ENCODE measurements at places on chromosomes 6 and 20.

DNA sequence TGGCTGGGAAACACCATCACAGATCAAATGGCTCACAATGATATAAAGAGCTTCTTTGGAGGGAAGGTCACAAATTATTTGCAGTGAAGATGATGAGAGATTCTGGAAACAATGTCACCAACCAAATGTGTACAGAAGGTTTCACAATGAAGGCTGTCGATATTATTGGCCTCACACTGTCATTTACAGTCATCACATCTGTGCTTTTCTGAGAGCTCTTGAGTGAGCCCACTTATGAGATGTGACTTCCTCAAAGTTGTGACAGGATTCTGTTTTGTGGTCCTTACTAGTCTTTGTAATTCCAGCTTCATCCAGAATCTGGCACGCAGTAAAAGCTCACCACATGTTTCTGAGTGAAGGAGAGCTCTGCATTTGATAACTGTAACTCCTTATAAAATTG, 133.6 kb downstream of the LMBRD1 start:
- no peak for DNase-seq

- no peak for DNase-seq
These were observed 5.9 kb downstream of the NUDT3 start for GRCh38 chr6:34386316-34387137.

- DNase-seq: no peak
These were observed 62.6 kb downstream of the SRC start for GRCh38 chr20:37408302-37409193.

- no peak for DNase-seq
These were observed 65.5 kb upstream of the SPACA1 start for GRCh38 chr6:87982134-87982533.

DNA sequence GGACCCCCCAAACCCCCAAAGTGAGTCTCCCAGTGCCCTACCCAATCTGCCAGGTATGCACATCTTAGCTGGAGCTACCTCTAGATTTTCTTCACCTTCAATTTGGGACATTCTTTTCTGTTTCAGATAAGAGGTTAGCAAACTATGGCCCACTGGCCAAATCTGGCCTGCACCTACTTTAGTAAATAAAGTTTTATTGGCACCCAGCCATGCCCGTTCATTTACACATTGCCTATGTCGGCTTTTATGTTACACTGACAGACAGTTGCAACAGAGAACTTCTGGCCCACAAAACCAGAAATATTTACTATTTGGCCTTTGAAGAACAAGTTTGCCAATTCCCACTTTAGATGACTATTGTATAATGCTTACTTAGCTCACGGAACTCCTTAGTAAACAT, 55.9 kb upstream of the STX16 start:
- no peak for DNase-seq

DNA sequence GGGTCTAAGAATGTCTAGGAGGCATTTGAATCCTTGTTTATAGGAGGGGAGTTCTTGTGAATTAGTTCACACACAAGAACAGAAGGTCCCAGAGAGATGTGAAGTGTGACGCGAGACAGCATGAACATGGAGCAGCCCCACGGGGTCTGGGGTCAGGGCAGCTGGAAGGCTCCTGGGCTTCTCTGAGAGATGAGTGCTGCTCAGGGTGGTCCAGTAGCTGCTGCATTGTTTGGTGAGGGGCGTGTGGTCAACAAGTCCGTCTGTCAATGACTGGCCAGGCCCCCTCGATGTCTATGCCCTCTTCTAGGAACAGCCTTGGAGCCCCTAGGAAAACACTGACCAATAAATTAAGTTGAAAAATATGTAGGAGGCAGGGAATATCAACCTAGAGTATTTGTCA, 40.2 kb upstream of the GABRR1 start:
- DNase-seq: no peak

- no peak for DNase-seq
These were observed 69.8 kb upstream of the PHACTR2 start for GRCh38 chr6:143607974-143608373.

DNA sequence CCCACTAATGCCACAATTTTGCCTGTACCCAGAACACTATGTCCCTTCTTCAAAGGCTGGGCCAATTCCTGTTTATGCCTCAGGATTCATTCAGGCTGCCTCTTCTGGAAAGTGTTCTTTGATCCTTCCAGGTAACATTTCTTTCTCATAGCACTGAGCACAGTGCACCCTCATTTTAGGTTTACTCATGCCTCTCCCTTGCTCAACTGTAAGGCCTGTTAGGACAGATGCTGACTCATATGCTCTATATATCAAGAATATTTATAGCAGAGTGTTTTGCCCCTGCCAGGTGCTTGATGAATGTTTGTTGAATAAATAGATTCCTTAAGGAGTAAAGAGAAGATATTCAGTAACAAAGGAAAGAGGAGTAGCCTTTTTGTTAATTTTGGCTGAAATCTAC, 263.9 kb downstream of the PHF3 start:
- DNase-seq: no peak

- DNase-seq: no peak
These were observed 19.2 kb upstream of the BPIFB1 start for GRCh38 chr20:33263784-33264183.

GRCh38 chr6:30121446-30122366, 8.8 kb upstream of the TRIM31 start:
- no peak for DNase-seq

GRCh38 chr6:118558464-118559217, 10.5 kb downstream of the PLN start:
- no peak for DNase-seq

Data from kidney glomerular epithelial cell (primary cell).